NCI-H2171 (cell line): ENCODE measurements at places on chromosomes 7 and 10.

DNA sequence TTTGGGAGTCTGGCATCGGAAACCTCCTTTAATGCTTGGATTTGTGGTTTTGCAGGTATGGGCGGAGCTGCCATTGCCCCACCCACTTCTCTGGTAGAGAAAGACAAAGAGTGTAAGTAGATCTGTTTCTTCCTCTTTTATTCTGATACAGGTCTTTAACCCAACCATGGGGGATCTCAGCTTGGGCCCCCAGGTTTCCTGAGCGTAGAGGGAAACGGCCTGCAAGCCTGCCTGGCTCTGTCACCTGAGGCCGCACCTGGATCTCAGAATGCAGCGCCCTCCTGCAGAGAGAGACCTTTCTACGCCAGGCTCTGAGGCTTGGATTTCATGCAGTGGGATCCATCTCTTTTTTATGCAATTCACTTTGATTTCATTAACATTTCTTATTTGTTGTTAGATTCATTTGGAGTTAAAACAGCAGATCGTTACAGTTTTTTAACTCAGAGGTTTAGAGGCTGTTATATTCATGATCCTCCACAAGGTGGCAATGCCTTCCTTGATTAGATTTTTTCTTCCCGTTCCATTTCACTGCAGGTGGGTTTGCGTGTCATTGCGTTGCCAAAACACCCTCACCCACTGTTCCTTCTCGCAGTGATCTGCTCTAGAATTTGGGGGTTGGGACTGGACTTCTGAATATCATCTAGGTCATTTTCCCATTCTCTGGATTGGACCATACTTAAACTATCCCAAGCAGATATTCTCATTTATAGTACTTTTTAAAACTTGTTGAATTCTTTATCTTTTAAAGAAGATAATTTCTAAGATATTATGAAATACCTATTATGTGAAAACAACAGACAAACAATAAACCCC, 20.0 kb downstream of the RBM17 start:
- DNase-seq: no peak

DNA sequence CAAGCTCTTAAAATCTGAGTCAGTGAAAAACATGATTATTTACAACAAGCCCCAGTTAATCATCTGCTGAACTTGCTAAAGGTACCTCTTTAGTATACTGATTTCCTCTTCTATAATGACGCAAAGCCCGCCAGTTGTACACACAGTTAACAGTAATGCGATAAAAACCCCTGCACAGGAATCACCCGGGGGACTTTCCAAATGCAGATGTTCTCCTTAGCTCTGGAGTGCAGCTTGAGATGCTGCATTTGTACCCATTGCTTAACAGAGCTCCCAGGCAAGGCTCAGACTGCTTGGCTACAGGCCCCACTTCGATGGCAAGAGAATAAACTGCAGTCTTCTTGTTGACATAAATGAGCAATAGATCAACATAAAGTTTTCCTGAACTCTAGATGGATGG, 279.6 kb upstream of the HGF start:
- DNase-seq: no peak

- DNase-seq: no peak
Measured at GRCh38 chr10:59879363-59879913, 26.9 kb downstream of the CCDC6 start.

DNA sequence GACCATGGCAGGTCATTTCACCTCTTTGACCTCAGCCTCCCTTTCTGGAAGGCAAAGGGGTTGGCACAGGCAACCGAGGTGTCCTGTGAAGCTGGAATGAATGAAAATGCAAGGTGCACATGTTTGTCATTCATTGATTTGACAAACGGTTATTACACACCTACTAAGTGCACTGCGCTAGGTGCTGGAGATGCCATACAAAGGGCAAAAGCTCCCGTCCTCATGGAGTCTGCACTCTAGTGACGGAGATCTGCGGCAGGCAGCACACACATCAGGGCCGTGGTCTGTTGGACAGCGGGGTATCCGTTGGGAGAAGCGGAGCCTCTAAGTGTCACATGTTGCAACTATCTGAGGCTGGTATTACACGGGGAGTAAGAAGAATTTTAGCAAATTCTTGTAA, 44.2 kb downstream of the PRF1 start:
- DNase-seq: no peak

DNA sequence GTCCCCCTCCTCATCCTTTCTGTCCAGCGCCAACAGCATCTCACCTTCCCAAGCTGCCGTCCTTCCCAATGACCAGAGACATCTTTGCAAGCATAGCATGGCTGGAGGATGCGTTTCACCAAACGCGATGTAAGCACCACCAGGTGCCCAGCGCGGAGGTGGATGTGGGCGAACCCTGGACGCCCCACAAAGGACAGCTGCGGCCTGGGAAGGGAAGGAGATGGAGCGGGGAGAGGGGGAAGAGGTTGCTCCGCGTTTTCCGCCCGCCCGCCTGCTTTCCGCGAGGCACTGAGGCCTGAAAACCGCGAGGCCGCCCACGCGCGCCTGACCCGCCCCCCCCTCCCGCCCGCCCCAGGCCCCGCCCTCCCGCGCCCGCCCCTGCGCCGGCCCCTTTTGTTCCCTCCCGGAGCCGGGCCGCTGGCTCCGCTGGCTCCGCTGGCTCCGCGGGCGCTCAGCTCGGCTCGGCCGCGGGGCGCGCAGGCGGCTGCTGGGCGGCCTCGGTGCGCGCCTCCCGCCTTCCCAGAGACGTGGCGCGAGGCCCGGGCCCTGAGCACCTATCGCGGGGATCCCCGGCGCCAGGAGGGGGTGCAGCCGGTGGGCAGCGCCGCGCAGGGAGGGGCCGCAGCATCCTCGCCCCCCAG, at the start of gene CLIP2:
TSS of gene CLIP2 (plus strand) at position 390 of the 641 bp plus-strand sequence. CDS start 28,140 bp downstream, outside the sequence.
- DNase-seq: peak; percentile 89
